ENCODE measurements at places on chromosomes 1 and 21. TPM values are rescaled to one million over a fixed set of nuclear protein-coding genes. Genes with fewer than 3 reads are reported as not detected.

DNA sequence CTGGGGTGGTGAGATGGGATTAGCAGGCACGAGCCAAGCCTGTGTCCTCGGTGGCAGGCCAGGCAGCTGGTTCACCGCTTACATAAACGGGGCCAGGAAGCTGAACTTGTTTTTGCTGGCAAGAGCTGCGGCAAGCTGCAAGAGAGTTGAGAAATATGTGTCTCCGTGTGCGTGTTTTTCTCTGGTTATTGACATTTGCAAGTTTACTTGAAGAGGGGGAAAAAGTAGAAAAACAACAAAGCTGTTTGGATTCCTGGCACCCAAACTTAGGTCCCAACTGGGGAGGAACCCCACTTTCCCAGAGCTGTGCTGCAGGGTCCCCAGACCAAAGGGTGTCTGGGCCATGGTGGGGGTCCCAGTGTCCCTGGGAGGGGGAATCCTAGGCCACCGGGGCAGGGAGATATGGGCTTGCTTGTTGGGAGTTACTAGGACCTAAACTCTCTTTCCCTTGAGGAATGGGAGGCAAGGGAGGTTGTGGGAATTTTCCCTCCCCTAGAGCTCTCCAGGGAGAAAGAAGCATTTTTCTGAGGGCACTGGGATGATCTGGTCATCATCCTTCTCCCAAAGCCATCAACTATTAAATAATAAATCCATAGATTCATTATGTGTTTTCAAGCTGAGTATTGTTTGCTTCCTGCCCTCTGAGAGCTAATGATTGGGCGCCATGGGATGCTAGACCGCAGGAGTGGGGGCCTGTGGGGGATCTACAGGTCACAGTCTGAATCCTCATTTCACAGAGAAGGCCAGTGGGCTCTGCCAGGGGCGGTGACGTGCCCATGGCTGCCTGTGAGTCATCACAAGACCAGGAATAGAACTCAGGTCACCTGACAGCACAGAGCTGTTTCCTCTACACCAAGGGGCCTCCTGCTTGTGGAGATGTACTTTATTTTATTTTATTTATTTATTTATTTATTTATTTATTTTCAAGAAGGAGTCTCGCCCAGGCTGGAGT, 14.8 kb downstream of the IL6R start:
- DNase-seq = peak; percentile 36

NIPAL3 gene
- 23.2 TPM for total RNA-seq

CHRM3 gene
- total RNA-seq = not detected

GRCh38 chr1:54370287-54370989, 35.8 kb downstream of the SSBP3 start:
- DNase-seq = no peak

TMEM82 gene
- not detected for total RNA-seq

DNA sequence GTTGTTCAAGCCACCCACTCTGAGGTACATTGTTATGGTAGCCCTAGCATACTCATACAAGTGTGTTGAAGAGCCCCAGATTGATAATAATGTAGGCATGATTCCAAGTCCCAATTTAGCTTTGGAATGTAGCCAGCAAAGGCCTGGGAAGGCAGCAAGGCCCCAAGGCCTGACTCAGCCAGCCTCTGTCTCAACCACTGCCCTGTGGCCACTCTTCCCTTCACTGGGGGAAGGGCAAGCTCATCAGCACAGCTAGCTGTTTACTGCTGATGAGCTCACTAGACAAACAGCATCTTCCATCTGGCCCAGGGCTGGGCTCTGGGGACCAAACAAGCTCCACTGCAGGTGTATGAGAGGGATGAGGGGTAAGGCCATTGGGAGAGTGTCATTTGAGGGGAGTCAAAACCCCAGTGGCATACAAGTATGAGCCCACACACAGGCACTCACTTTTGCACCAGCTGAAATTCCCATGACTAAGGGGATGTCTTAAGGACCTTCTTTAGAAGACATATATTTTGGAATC, 2.2 kb upstream of the IRF6 start:
- no peak for DNase-seq

DNA sequence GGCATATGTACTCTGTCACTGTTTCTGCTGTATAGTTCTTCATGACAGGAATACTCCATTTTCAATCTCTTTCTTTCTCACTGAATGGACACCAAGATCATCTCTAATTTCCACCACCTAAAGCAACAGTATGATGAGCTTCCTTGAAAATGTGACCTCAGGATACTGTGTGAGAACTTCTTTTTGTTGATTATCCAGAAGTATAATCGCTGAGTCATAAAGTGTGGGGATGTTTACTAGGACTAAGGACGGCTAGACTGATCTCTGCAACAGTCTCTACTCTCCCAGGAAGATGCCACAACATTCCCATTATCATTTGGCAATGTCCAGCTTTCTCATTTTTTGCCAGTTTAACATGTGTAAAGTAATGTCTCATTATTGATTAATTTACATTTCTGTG, 70.3 kb downstream of the TNFSF18 start:
- no peak for DNase-seq

GRCh38 chr1:236746785-236747184, 48.3 kb upstream of the MTR start:
- no peak for DNase-seq

GRCh38 chr1:245790441-245790840, 635.7 kb downstream of the KIF26B start:
- no peak for DNase-seq

- no peak for DNase-seq
Observed at GRCh38 chr1:13512472-13512871, 1.3 kb downstream of the LRRC38 start.

TMPRSS3 gene
- total RNA-seq = not detected

DNA sequence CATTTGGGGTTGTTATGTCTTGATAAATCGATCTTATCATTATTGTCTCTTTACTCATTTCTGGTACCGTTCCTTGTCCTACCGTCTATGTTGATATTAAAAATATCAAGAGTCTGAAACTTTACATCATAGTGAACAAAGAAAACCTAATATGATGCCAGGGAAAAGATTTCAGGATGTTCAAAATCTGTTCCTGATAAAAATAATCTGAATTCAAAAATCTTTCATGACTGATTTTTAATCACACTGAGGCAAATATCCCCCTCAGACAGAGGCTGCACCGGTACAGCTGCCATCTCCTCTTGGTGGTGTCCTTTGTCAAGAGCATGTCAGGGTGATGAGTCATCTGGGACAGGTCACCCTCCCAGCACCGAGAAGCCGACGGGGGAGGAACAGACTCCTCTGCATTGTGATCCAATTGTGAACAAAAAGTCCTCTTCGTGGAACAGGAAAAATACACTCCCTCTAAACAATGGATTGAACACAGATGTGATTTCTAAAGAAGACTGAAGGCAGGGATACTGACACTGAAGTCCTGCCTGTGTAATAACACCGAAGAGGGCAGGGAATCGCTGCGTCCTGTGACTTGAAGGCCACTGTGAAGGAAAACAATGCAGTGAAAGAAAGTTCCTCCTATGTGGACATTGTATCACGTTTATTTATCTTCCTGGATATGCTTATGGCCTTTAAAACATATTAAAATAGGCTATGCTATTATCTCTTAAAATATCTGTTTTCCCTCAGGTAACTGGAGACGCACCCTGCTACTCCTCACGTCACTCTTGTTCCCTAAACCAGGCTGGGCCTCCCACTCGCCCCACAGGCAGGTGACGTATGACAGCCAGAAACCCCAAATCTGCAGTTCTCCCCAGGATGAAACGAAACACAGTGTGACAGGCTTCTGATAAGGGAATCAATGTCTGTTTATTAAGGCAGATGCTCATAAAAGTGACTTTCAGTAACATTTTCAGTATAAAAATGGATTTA, 4.3 kb upstream of the SPATC1L start:
- DNase-seq = no peak

- no peak for DNase-seq
Observed at GRCh38 chr1:46005594-46005993, 126.8 kb downstream of the PIK3R3 start.

DNA sequence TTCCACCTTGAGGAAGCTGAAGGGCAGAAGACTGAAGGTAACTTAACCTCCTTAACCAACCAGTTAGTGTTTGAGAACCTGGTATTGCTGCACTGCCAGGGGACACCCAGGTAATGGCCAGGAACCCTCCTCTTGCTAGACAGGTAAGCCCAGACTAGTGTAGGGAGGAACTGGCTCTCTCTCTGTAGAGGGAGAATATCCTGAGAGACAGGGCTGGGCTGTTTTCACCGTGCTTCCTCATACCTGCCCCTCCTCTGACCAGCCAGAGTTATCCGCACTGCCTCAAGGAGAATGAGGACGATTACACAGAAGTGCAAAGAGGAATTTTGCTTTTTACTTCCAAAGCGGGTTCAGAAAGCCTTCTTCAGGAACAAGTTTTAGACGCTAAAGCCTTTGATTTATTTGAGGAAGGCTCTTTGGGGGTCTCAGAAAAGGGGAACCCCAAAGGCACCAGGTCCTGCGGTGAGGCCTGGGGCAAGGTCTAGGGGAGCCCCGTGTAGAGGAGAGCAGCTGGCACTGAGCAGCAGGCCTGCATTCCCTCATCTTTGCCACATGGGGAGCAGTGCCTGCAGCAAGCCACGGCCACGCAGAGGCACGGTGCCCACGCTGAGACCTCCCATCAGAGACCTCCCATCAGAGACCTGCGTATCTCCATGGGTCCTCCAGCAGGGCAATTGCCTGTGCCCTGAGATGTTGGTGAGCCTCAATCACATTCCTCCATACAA, 13.5 kb downstream of the GNG4 start:
- no peak for DNase-seq

GRCh38 chr1:227775841-227776240, 39.6 kb upstream of the PRSS38 start:
- no peak for DNase-seq

ELAVL4 gene
- not detected for total RNA-seq

ETV3L gene
- 0.29 TPM for total RNA-seq

DNA sequence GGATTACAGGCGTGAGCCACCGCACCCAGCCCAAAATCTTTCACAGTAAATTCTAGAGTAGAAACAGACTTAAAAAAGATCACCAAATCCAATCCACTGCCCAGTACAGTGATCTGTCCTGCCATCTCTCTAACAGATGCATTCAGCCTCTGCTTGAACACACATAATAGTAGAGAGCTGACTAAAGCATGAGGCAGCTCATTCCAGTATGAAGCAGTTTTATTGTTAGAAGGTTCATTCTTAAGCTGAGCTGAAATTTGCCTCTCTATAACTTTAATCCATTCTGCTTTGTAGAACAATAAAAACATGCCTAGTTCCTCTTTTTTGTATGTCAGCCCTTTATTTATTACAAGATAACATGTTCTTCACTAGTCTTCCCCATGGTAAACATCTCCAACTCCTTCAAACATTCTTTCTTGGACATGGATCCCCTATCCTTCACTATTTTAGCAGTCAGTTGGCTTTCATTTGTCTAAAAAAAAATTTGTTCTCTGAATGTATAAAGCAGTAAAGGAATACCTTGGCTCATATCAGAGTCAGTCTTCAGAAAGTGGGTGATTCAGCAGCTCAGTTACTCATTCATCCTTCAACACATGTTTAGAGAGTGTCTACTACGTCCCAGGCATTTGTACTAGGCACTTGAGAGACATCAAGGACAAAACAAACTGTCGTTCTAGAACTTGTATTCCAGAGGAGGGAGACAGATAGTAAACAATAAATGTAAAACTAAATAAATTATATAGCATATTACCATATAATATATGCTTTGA, 10.7 kb upstream of the PTBP2 start:
- DNase-seq = no peak

DNA sequence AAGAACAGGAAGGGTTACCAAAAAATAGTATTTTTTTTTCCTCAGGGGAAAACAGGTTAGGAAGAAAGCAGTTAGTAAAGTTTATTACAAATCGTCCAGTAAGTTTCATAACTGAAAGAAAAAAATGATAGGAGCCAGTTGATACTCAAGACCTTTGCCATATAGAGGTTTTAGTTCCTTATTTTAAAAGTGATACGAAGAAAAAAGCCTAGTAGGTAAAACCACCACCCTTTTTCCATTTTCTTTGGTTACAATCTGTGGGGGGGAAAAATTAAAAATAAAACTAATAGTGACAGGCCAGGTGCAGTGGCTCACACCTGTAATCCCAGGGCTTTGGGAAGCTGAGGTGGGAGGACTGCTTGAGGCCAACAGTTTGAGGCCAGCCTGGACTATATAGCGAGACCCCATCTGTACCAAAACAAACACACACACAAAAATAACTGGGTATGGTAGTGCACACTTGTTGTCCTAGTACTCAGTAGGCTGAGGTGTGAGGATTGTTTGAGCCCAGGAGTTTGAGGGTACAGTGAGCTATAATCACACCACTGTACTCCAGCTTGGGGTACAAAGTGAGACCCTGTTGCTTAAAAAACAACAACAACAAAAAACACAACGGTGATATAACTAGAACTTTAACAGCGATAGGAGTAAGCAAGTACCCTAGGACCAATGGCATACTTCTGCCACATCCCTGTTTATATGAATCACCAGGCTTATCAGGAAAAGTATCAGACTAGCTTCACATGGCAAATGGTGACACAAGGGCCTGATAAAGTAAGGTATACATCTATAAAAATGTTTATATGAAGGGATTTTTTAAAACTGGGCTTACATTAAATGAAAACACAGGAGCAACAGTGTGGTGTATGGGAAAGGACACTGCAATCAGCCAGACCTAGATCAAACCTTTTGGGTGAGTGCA, 5.4 kb downstream of the TMEM59 start:
- no peak for DNase-seq

GRCh38 chr21:19440792-19441655, 1037.4 kb upstream of the TMPRSS15 start:
- no peak for DNase-seq

GRCh38 chr21:34969423-34970166, 79.5 kb downstream of the RUNX1 start:
- no peak for DNase-seq

- no peak for DNase-seq
Observed at GRCh38 chr1:15075817-15076216, 77.7 kb upstream of the TMEM51 start.

DNA sequence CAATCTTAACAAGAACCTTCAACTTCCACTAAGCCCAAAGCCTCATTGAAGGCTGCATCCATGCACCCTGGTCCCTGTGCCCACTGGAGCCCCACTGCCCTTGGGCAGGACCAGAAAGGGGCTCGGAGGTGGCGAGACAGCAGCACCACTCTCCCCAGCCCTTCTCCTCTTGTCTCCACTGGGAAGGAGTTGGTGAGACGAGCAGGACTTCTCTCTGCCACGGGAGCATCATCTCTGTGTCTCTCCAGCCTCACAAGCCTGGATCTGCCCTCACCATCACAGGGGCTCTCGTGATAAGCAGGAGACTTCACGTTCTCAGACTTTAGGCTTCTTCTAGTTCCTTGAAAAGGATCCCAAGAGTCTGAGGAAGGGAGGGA, 7.2 kb upstream of the ETV3L start:
- no peak for DNase-seq

DNA sequence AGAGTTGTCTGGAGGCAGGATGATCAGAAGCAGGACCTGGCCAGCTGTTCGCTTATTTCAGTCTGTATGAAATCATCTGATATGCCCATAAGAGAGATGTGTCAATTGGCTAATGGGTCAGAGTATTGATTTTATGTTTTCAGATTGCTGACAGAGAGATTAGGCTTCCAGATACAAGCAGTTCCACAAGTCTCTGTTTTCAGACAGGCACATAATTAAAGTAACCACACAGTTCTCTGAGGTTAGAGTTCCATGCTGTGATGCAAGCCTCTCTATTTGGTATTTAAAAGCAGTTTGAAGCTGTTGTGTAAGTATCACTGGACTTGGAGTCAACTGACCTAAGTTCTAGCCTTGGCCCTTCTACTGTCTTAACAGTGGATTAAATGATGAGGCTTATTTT, 50.1 kb downstream of the ATF6 start:
- no peak for DNase-seq

- no peak for DNase-seq
Observed at GRCh38 chr1:57188168-57188567, 222.4 kb upstream of the C8B start.

- DNase-seq = no peak
Observed at GRCh38 chr1:46130606-46131005, 1.8 kb downstream of the PIK3R3 start.

- no peak for DNase-seq
Observed at GRCh38 chr1:201468501-201468843, 516 bp downstream of the PHLDA3 start.
